ENCODE measurements at places on chromosomes 12 and 14.

- no peak for DNase-seq
Measured at GRCh38 chr12:52437508-52437907, 3.3 kb upstream of the KRT75 start.

- no peak for DNase-seq
Measured at GRCh38 chr12:15996254-15996653, 85.1 kb downstream of the DERA start.

DNA sequence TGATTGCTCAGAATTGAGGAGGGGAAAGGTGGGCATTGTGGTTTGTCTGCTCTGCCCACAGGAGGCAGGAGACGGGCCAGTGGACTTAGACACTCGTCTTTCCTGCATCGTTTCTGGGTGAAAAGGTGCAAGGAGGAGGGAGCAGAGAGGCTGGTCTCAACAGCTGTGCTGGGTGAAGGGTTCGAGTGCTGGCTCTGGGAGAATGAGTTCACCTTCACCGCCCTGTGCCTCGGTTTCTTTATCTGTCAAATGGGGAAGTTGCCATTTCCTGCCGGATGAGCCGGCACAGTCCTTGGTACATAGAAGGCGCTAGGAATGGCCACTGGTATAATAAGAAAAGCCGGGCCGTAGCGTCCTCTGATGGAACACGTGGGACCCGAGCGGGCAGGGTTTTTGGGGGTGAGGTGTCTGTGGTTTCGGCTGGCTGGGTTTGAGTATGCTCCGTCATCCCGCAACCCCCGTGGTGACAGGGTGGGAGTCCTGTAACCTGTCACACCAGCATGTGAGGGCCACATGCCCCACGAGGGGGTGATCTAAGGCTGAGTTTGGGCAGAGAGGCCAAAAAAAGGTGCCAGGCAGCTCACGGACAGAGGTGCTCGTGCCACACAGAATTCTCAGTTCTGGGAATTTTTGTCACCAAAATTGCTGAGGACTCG, 7.3 kb downstream of the BCL7A start:
- DNase-seq = no peak

- DNase-seq = no peak
Measured at GRCh38 chr14:20503898-20504297, 1.4 kb upstream of the RNASE10 start.

DNA sequence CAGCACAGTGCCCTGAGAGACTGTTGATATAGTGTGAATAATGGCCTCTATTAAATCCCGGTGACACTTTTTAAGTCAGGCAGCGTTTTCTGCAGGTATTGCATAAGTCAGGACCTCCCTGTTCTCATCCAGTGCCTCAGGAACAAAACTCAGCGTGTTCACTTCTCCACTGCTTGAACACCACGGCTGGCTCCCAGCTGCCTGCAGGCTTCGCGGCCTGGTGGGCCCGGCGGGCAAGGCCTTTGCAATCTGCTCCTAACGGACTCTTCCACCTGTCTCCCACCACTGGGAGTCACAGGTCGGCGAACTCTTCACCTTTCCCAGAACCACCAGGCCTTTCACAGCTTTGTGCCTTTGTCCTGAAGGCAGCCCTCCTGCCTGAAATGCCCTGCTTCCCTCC, 18.7 kb downstream of the RFX4 start:
- no peak for DNase-seq

GRCh38 chr14:102728501-102728900, 48.7 kb upstream of the TRAF3 start:
- DNase-seq = no peak

GRCh38 chr14:100533656-100534485, 53.3 kb downstream of the BEGAIN start:
- no peak for DNase-seq

DNA sequence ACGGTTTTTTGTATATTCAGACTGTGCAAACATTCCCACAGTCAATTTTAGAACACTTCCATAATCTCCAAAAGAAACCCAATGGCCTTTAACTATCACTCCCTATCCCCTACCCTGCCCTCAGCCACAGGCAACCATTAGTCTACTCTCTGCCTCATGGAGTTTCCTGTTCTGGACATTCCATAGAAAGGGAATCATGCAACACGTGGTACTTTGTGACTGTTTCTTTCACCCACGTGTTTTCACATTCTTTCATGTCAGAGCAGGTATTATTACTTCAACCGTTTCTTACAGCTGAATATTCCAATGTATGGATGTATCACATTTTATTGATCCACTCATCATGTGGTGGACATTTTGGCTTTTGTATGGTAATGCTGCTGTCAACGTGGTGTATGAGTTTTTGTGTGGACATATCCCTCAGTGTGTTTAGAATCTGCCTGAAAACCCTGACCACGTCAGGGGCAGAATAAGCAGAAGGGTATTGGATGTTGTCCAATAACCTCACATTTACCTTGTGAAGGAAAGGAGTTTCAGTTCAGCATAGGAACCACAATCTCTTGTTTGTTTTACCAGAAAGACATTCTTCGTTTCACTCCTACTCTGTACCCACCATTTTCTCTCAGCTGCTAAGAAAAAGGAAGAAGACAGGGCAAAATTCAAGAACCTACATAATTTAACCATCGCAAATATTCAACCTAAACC, 107.5 kb upstream of the DYRK2 start:
- no peak for DNase-seq

DNA sequence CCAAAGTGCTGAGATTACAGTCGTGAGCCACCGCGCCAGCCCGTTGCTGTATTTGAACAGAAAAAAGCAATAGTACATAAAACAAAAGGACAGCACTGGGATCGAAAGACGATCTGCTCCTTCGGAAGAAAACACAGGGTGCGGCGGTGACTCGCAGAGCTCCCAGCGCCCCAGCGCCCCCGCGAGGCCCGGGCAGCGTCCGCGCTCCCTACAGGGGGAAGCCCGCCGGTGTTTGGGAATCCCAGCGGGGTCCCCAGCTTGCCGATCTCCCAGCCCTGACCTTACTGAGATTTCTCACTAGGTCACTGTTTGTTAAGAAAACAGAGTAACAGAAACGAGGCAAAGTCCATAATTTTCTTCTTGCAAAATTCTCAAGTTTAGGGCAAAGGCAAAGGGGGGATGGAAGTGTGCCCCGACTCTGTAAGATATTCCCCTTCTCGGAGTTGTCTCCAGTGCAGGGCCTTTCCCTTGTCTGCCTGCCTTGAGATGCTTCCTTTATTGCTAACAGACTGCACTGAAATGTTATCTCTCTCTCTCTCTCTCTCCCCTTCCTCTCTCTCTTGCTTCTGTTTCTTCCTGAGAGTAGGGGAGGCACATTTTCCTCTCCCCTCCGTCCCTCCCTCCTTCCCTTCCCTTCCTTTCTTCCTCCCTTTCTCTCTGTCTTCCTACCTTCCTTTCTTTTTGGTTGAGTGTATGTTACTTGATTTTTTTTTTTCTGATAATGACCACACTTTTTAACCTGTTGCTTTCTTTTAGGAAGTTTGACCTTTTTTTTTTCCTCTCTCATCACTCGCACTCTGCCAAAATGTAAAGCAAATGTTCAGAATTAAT, 91.9 kb downstream of the TMEM30B start:
- no peak for DNase-seq

DNA sequence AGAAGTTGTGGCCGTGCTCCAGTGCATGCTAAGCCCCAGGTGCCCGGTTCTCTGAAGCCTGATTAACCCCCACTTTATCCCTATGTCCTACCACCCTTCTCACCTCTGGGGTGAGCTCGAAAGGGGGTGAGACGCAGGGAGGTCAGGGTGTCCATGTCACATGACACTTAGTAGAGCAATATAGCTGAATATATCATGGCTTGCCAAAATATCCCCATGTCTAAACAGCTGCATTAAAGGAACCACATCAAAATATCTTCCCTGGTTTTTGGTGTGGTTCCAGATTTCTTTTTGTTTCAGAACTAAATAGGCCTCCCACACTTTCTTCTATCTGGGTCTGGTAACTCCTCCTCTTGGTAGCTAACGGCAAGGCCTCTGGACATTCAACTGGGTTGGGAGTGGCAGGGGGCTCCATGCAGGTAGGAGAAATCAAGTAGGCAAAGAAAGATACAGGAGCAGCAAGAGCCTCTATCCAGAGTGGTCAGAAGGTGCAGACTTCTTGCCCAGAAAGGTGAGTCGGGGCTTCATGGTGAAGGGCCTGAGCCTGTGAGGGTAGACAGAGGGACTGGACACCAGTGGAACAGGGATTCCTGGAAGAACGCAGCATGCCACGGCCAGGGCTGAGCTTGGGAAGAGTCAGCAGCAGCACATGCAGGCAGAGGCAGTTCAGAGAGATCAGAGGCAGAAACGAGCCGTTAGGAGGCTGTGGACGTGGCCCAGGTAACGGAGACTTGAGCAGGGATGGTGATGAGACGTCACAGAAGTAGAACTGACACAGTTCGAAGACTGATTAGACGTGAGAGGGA, 202.8 kb upstream of the DIO3 start:
- no peak for DNase-seq

DNA sequence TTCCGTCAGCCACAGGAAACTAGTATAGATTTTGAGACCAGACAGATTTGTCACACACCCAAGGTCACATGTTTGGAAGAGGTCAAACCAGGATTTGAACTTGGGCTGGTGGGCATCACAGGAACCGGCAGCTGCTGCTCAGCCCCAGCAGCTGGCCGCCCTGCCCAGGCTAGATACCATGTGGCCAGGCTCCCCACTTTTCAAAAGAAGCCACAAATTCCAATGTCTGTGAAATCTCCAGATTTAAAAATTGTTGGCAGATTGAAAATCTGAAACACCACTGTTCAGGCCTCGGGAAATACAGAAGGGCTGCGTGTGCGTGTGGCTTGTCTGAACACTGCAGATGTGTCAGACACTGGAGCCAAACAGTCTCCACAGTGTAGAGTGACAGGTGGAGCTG, 30.4 kb downstream of the MMAB start:
- no peak for DNase-seq

Data from CD4-positive, alpha-beta T cell treated with Interleukin-6 at 100 ng/mL for 8 hours (primary cell).